GM19239 (cell line): ENCODE measurements at places on chromosomes 7 and 10.

- DNase-seq: peak; percentile 4
These were observed 1214.1 kb downstream of the SORCS1 start for GRCh38 chr10:105950410-105950809.

DNA sequence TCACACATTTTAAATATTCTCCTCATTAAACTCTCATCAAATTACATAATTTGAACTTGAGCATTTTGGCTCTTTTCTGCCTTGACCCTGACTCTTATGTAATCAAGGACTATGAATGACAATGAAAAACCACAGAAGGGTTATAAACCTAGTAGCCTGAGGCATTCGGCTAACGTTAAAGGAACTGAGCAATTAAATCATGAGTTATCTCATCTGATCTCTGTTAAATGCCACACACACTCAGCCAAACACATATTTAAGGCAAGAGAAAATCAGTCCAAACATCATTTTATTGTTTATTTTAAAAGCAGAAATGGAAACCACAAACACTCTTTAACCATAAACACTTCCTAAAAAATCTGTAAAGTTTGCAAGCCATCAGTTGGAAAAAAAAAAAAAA, 204.3 kb downstream of the DGKI start:
- no peak for DNase-seq

- DNase-seq: no peak
These were observed 10.2 kb upstream of the FRA10AC1 start for GRCh38 chr10:93712593-93712992.

- no peak for DNase-seq
These were observed 90.5 kb upstream of the PDGFA start for GRCh38 chr7:610141-610530.

DNA sequence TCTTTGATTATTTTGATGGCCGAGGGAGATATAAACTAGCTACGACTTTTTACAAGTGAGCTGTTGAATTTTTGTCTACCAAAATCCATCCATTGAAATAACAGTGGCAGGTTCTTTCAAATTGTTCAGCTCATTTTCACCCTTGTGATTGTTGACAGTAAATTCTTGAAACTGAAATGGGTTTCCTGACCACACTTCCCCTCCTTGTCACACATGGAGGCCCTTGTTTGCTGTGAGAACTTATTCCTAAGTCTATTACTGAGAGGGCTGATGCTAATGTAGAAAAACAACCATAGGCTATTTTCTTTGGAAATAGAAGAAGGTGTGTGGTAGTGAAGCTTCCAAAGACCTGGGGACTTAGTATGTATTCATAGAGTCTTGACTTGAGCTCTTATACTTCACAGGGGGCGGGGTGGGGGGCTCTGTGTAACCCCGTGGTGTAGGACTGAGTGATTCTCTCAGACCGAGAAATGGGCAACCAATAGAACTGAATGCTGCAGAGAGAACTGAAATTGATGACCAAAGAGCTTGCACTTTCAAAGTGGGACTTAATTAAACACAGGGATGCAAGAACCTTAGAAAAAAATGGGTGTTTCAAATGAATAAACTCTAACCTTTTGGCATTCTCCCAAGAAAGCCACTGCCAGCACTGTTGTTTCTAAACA, 718.9 kb downstream of the CCSER2 start:
- no peak for DNase-seq

DNA sequence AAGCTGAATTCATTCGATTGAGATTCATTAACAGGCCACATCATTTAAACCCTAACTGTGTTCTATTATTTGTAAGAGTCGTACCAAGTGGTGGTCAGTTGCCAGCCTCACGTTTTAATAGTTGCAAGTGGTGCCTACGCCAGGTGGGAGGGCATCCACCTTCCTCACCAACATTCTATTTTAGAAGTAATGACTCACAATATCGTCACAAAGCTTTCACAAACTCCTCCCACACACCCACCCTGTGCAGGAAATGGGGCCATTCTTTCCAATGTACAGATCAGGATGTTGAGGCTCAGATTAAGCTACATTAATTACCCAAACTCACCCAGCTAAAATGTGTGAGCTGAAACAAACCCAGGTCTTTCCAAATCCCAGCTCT, 77.3 kb upstream of the SAMD8 start:
- no peak for DNase-seq

DNA sequence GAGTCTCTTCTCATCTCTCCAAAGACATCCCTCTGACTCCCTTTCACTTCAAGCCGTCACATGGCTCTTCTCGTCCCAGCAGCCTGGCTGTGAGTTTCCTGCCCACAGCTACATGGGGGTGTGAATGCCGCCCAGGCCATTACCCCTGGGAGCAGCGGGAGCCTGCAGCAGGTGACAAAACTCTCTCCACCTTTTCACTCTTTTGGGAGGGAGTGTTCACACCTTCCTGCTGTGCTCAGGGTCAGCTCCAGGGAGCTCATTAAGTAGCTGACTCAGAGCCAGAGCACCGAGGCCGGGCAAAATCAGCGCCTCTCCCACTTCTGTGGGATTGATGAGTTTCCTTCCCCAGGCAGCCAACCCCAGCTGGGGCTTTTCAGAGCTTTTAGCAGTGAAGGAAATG, 271.3 kb downstream of the TYW1 start:
- no peak for DNase-seq

DNA sequence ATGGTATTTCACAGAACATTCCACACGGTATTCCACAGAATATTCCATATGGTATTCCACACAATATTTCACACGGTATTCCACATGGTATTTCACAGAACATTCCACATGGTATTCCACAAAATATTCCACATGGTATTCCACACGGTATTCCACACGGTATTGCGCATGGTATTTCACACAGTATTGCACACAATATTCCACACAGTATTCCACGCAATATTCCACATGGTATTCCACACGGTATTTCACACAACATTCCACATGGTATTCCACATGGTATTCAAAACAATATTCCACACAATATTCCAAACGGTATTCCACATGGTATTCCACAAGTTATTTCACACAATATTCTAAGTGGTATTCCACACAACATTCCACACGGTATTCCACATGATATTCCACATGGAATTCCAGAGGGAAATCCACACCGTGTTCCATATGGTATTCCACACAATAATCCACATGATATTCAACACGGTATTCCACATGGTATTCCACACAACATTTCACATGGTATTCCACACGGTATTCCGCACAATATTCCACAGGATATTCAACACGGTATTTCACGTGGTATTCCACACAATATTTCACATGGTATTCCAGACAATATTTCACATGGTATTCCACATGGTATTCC, 136.7 kb upstream of the CHST15 start:
- no peak for DNase-seq

- DNase-seq: no peak
These were observed 276.5 kb upstream of the LRGUK start for GRCh38 chr7:133850497-133851280.
